ENCODE measurements at places on chromosomes 1 and 21.
A peak's percentile ranks its signal among the peaks of the same experiment; 100 is the strongest.

GRCh38 chr1:94981575-94981973 is 54.7 kb upstream of the CNN3 start:
- DNase-seq: no peak

DNA sequence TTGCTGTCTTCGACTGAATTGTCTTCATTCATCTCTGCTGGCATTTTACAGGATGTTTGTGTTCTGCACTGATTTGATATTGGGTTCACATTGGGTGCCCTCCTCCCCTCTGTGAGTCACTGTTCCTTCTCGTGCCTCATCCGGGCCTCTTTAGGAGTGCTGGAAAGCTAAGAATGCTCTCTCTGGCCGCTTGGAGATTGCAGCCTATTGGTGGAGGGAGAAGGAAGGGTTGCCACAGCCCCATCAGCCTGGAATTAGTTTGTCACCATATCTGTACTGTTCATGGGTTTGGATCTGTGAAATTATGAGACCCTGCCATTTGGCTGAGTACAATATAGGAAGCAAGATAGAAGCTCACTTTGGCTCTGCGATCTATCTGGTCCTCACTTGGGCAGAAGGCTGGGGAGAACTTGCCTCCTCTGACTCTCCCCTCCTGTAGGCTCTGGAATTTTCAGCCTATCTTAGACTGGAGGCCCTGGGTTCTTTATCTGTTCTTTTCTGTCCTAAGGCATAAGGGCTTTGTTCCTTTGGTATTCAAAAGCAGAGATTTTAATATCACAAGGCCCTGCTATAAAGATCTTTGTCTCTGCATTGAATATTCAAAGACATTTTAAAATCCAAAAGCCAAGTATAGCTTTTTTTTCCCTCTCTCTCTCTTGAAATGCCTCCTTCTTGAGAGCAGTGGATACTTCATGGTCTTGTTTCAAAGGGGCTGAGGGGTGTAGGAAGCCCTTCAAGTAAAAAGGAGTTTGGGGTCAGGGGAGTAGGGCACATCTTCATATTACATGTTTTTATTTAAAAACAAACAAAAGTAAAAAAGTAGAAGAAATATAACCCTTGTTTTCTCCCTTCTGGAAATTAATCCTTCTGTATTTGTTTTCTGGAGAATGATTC is 347.9 kb downstream of the ZP4 start:
- no peak for DNase-seq

GRCh38 chr1:46368791-46369190 is 25.3 kb upstream of the FAAH start:
- no peak for DNase-seq

DNA sequence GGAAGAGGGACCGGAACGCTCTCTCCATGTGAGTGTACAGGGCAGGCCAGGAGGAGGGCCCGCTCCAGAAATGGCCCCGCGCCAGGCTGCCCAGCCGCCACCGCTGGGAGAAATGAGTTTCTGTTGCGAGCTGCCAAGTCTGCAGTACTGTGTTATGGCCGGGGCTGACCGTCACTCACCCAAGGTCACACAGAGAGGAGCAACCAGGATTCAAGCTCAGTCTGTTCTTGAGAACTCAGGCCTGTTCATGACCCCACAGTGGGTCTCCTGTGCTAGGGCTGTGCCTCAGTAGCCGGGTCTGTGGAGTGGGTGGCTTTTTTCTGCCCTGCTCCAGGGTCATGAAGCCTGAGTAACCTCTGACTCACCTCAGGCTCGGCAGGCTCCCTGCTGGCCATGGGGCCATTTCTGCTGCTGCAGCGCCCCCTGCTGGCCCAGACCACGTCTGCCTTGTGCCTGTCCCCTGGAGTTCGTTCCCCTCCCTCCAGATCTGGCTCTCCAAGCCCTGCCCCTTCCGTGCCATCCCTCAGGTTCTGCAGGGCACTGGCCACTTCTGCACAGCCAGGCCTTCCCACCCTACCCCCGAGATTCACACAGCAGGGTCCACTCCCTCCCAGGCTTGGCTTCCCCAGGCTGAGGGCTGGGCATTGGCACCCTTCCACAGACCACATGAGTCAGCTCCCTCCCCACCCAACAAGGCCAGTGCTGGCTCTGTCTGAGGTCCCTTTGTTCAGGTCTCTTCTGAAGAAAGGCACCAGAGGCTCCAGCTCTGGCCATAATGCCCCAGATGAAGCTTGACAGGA is 51.8 kb downstream of the EDN2 start:
- DNase-seq: peak; percentile 87

DNA sequence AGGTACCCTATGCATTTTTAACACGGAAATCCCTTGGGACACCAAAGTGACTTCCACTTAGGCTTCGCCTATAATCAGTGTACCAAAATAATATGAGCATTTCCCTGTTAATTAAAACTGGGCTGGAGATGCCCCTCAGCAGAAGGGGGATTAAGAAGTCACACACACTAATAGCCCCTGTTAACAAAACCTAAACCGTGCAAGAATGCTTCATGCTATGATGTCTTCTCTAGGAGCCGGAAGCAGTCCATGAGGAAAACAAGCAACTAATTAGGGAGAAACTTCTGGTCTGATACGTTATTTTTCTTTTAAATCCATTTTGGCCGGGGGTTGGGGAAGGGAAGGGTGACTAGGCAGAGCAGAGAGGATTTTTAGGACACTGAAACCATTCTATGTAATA is 123.4 kb downstream of the ESRRG start:
- no peak for DNase-seq
